ENCODE measurements at places on chromosomes 3 and 15.

- no peak for DNase-seq
Measured at GRCh38 chr3:71271596-71271995, 311.9 kb downstream of the FOXP1 start.

DNA sequence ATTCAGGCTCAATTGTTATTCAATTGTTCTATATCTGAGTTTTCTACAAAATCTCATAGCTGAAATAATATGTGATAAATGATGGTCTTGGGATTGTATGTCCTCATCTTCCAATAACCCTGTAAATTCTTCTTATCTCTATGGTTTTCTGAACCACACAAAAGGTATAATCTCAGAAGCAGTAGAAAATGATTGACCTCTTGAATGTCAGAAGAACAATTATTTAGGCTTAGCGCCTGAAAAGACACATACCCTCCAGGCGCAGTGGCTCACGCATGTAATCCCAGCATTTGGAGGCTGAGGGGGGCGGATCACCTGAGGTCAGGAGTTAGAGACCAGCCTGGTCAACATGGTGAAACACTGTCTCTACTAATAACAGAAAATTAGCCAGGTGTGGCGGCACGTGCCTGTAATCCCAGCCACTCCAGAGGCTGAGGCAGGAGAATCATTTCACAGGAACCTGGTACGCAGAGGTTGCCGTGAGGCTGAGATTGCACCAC lies 288.0 kb upstream of the TBC1D5 start:
- no peak for DNase-seq

GRCh38 chr3:147381596-147381995 lies 24.7 kb downstream of the ZIC4 start:
- DNase-seq = no peak

GRCh38 chr3:51328206-51328605 lies 56.9 kb upstream of the MANF start:
- DNase-seq = no peak

GRCh38 chr3:52857864-52858263 lies 23.0 kb upstream of the MUSTN1 start:
- no peak for DNase-seq

GRCh38 chr3:72481542-72481941 lies 366.7 kb downstream of the SHQ1 start:
- DNase-seq = no peak

- DNase-seq = no peak
Measured at GRCh38 chr3:59262076-59262498, 212.3 kb upstream of the CFAP20DC start.

DNA sequence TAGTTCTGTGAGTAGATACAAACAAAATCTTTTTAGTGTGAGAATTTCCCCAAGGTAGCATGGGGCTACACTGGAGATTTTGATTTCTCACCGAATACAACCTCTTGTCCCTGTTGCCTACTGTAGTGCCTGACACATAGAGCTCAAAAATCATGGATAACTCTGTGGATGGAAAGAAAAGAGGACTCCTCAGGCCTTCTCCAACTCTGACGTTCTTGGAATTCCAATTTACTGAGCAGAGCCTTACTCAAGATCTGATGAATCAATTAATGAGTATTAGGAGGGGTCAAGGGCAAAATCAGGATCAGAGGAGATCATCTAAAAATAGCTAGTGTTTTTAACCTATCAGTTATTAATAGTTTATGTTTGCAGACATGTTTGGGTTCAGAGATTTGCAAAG lies 46.7 kb upstream of the PYDC2 start:
- no peak for DNase-seq

GRCh38 chr3:194332858-194333211 lies 18.3 kb downstream of the CPN2 start:
- no peak for DNase-seq

- DNase-seq = no peak
Measured at GRCh38 chr15:56523521-56523920, 58.6 kb upstream of the MNS1 start.

Data from activated naive CD8-positive, alpha-beta T cell treated with anti-CD3 and anti-CD28 coated beads, Interleukin-2, amount 50 U/mL, for 24 hours (primary cell).